NCI-H1092 (cell line): ENCODE measurements at places on chromosomes 6 and 20.

DNA sequence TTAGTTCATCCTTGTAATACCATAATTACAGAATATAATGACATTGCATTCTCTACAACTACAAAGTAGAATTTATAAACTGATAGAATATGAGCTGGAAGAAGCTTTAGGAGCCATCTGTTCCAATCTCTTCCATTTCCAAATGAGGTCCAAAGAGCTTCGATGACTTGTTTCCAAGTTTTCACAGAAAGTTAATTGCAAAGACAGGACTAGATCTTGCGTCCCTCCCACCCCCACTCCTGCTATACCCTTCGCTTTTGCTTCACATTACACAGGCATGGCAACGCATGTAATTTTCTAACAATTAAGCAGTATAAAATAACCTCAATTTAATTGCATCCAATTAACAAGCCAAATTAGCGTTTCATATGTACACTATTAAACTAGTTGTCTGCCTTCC lies 7.0 kb downstream of the HIVEP2 start:
- DNase-seq = no peak

DNA sequence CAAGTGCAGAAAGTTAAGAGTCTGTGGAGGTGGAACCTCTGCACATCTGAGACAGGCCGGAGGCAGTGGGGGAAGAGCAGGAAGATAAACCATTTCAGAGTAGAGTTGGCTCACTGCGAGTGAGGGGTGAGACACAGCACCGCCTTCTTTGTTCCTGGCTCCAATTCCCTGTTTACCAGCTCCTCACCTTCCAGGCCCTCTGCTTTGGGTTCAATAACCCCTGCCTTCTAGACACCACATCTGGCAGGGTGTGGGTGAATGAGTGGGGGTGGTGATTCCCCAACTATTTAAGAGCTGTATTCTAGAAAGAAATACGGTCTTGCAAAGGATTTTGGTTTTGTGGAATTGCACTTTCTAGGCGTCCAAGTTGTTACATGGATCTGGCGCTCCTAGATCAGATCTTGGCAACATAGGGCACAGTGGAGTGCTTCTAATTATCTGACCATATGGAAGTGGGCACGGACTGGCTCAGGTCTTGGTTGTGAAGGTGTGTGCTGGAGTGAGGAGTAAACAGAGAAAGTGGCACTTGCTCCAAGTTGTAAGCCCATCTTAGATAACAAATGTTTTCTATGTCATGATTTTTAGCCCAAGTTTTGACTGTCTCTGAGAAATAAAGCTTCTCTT lies 141.6 kb upstream of the NRN1 start:
- no peak for DNase-seq

DNA sequence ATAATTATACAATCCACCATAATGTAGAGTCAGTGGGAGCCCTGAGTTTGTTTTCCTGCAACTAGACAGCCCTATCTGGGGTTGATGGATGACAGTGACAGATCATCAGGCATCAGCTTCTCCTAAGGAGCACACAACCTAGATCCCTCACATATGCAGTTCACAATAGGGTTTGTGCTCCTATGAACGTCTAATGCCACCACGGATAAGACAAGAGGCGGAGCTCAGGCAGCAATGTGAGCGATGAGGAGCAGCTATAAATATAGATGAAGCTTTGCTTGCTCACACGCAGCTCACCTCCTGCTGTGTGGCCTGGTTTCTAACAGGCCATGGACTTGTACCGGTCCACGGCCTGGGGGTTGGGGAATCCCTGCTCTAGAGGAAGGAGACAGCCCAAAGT lies 25.9 kb downstream of the EDEM2 start:
- DNase-seq = no peak

DNA sequence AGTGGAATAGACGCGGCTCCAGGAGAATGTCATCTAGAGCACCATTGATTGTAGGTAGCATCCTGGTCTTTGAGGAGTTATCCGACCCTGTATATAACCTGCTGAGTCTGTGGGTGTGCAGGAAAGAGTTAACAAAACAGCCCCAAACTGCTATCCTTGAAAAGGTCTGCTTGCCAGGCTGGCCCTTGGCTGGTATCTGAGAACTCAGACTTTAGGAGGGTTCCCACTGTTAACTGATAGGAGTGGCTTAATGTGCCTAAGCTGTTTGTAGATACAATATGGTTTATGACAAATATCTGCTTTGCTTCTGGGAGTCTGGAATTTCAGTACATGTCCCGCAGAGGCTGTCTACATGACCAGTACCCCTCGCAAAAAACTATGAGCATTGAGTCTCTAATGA lies 27.6 kb upstream of the MCUR1 start:
- no peak for DNase-seq

DNA sequence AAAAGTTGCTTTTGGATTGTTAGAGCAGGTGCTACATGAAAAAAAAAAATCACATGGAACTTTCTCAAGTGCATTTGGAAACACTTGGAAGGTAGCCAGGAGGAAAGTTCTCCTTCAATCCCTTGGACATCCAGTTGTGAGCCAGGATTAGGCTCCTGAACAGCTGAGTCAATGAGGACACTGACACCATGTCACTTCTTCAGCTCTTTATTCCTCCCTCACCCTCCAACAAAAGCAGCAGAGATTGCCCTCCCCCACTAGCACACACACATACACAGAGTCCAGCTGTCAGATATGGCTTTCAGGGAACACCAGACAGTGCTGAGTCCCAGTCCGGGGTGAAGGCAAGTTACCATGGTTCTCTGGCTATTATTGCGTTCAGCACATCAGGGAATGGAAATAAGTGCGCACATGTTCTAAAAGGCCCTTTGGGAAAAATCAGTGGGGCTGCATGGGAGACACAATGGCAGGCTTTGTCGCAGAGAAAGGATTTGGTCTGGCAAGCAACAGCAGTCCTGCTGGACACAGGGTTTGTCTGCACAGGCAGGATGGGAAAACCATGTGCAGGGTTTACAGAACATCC lies 124.7 kb upstream of the MARCKS start:
- peak; percentile 63 for DNase-seq

DNA sequence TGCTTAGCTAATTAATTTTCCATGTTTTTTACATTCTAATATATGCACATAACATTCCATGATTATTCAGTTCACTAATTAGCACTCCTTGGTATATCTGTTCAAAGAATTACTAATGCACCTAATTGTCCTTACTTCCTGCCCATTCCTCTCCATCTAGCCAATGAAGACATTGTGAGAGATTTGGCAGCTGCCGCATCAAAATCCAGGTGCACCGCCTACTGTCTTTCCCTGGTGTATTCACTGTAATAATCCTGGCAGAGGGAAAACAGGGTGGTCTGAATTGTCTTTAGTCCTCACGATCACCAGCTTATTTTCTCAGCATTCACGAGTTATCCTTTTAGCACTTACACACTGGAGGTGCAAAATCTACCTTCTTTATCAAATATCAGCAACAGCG lies 61.0 kb upstream of the SCGN start:
- DNase-seq = peak; percentile 61

GRCh38 chr20:56359212-56360132 lies 698 bp downstream of the FAM210B start:
- DNase-seq = peak; percentile 10

DNA sequence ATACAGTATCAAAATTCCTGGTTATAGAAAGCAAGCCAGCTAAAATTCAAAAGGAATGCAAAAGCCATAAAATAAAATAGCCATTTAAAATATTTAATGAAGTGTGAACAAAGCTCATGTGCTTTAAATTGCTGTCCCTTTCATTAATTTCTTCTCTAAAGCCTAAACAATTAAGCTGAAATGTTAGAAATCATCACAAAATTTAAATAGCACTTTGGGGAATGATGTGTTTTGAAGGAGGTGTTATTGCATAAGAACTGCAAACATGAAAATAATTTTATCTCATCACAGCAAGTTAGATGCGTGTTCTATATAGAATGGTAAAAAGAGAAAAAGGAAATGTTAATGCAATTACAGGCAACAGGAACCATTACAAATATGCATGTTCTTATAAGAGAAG lies 111.0 kb downstream of the RIMS1 start:
- DNase-seq = no peak

- no peak for DNase-seq
Measured at GRCh38 chr6:107793191-107793590, 30.9 kb downstream of the SCML4 start.

DNA sequence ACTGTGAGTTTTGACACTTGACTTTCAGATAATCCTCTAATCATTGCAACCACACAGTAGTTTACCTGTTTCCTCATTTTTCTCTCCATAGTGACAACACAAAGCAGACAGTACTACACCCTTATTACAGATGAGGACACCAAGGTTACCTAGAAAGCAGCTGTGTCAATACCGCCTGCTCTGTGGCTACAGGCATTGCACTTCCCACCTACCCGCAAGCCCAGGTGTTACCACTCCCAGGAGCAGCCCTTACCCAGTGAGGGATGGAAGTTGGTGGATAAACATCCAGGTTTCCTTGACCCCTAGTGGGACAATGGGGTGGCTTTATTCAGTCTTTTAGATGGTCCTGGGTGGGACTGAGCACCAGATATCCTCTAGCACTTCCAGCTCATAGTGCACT lies 503.6 kb downstream of the PTPRT start:
- DNase-seq = no peak

- DNase-seq = no peak
Measured at GRCh38 chr6:165971202-165971601, 196.4 kb downstream of the TBXT start.

GRCh38 chr20:47141941-47142773 lies 214.3 kb downstream of the ZMYND8 start:
- no peak for DNase-seq

GRCh38 chr6:148932731-148933130 lies 185.9 kb downstream of the UST start:
- no peak for DNase-seq

DNA sequence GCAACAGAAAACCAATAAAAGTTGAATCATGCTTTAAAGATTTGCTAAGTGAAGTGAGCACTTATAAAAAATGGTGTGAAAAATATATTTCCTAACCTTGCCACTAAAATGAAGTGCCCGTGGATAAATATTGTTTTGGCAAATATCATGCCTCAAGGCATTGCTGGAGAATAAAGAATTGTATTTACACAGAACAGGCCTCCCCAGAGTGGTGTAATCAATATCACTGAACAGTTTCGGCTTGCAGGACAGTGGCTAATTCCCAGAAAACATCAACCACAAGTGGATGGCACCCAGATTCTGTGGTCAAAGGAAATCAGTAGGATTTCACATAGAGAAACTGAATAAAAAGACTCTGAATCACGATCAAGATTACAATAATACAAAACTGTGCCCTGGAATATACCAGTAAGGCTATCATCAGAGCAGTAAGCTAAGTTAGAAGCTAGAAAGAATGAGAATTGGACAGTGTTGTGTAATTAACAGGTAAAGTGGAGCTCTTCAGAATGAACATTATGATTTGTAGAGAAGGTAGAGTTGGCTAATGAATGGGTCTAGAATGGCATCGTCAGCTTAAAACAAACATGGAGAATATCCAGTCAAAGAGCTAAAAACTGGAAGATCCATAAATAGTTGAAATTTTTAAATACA lies 1026.9 kb upstream of the ADGRB3 start:
- peak; percentile 2 for DNase-seq

- DNase-seq = no peak
Measured at GRCh38 chr6:125356884-125357283, 55.1 kb upstream of the HDDC2 start.

GRCh38 chr20:16922834-16923233 lies 174.7 kb downstream of the OTOR start:
- no peak for DNase-seq

DNA sequence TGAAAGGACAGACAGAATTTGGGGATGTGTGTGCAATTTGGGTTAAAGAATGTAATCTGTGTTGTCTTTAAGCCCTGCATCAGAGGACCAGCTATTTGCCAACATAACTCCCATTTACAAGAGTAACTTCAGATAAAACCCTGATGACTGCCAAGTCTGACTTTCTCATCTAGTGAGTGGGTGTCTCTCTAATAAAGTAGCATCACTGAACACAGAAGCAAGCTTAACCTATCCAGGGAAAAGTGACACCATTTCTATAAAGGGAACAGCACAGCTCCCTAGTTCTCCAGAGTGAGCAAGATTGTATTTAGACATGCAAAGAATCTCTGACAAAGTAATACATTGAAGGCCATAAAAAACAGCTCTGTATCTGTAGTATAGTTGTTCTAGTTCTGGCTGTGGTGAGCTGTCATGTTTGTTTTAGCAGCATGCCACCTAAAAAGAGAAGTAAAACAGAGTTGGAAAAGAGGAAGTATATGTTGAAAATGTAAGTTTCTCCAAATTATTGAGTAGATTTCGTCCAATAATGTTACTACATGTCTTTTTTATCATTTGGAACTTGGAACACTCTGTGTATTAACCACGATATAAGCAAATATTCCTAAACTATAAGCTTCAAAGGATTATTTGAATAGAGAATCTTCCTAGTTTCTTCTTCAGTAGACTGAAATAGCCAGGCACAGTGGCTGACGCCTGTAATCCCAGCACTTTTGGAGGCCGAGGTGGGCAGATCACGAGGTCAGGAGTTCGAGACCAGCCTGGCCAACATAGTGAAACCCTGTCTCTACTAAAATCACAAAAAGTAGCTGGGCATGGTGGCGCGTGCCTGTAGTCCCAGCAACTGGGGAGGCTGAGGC lies 8.8 kb upstream of the PIM1 start:
- DNase-seq = no peak

DNA sequence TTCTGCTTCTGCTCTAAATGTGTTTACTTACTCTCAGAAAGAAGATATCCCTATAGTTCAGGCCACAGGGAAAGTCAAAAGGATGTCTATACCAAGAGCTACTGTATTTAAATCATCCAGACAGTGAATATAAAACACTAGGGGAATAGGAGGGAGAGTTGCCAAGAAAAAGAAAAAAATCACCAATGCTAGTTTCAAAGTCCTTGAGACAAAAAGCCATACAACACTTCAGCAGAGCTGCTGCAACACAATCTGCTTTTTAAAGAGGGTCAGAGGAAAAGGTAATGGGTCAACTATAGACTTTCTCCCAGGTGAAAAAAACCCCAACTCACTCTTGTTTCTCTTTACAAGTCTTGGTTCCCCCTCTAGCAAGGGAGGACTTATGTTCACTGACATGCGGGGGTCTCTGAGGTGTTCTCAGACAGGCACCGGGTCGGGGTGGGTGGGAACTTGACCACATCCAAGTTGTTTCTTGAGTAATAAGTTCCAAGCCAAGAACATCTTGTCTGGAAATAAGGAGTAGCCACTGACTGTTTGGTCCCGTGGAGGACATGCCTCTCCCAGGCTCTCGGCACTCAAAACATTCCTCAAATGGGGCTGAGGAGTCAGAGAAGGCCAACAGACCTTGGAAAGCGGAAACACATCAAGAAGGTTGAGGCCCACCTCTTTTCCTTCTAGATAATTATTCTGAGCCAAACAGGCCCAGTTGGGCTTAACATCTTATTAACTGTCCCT lies 47.7 kb downstream of the GJA10 start:
- DNase-seq = no peak

GRCh38 chr20:38208523-38208922 lies 43.5 kb upstream of the TGM2 start:
- no peak for DNase-seq

- peak; percentile 56 for DNase-seq
Measured at GRCh38 chr20:48635791-48636267, 192.0 kb downstream of the PREX1 start.

- DNase-seq = no peak
Measured at GRCh38 chr6:163828038-163828795, 413.7 kb downstream of the QKI start.

- DNase-seq = peak; percentile 29
Measured at GRCh38 chr6:156449128-156449527, 328.1 kb upstream of the ARID1B start.
